ENCODE measurements at places on chromosomes 4 and X.

- DNase-seq: no peak
Measured at GRCh38 chr4:88754796-88755195, 57.2 kb upstream of the NAP1L5 start.

DNA sequence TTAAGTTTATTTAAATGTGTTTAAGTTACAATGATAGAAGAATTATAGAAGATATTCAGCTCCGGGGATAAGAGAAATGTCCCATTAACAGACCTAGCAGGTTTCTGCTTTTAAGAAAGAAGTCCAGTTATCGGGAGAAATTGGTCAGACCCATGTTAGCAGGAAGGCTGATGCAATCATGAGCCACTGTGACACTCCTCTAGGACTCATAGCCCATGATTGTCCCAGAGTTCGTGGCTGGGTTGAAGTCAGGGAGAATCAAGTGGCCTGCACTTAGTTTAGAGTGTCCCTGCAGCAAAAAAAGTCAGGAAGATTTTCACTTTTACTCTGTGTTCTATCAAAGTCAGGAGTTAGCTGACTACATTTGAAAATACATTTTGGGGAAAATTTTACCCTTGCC is 72.0 kb downstream of the TMEM144 start:
- DNase-seq: peak; percentile 23

- peak; percentile 53 for DNase-seq
Measured at GRCh38 chr4:121728066-121728465, 31.3 kb upstream of the ANXA5 start.

DNA sequence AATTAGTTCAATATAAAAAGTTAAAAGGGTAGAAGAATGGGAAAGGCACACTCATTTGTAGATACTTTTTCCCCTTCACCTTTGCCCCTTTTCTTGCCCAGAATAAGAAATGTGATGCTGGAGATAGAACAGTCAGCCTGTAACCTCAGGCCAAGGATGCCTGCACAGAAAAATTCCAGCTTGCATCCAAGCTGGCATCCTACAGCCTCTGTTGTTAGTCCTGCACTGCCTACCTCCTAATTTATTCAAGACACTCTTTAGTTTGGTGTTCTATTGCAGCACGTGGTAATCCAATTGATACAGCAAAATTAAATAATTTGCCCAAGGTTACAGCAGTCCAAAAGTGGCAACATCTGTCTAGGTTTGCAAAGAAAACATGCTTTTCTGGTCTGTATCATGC is 9.7 kb upstream of the USO1 start:
- DNase-seq: no peak

- DNase-seq: no peak
Measured at GRCh38 chr4:75338352-75338880, 175.8 kb downstream of the RCHY1 start.

- peak; percentile 6 for DNase-seq
Measured at GRCh38 chrX:133749370-133749769, 236.0 kb downstream of the GPC3 start.

DNA sequence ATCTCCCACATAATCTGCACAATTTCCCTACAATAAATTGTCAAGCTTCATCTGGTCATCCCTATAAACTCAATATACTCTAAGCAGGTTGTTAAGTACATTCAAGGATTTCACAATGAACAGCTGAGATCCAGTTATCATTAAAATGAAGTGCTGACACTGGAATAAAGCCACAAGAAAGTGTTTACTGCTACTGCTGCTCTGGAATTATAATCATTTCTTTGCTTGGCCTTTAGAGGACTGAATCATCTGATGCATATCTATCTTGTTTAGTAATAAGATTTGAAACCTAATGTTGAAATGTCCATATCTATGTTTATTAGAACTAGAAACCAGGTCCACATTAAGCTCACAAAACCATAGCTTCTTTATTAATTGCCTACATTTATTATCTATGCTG is 338.6 kb upstream of the ZFP42 start:
- no peak for DNase-seq

DNA sequence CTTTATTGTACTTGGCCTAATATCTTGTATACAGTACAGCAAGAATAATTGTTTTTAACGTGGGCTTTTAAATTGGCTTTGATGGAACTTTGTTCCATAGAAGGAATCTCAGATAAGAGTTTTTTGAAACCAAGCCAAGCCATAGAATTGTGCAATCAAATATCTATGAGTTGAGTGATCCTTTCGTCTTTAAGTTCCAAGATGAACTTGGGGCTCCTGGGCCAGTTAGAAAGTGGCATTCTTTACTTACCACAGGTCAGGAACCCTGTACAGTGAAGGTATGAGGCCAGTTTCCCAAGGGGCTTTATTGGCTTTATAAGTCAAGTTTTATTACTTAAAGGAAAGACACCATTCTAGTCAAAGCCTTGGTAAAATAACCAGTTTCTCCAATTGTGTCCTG is 2104.2 kb downstream of the PCDH7 start:
- no peak for DNase-seq

DNA sequence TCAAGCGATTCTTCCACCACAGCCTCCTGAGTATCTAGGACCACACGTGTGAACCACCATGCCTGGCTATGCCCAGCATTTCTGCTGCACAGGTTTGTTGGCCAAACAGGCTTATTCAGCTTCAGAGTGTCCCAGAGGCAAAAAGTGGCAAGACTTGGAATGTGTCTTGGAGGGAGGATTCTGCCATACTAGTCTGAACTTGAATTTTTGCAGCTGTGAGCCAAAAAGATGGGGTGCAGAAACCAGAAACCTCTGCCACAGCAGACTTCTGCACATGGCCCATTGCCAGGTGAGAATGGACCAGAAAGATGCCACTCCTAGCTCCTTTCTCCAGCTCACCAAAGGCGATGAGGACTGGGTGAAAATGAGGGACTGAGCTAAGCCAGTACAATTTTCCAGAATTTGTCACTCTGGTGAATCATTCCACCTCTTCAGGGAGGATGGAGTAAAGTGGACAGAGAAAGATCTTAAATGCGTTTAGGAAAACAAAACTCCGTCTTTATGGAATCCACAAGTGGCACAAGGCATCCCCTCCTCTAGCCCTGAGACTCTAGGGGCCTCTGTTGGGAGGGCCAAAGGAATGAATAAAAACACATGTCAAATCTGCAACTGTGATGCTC is 369.1 kb upstream of the CLNK start:
- no peak for DNase-seq

DNA sequence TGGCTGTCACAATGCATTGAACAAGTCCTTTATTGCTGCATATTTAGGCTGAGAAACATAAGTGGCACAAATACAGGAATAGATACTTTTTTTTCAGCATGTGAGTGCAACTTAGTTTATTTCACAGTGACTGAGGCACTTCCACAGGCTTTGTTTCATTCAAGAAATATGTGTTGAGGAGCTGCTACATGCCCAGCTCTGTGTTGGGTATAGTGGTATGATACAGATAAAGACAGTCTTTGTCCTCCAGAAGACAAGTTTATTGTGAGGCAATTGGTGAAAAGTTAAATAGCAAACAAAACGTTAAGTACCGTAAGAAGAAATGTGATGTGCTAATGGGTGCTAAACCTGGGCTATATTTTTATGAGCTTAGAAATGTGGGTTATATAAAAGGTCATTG is 186.4 kb downstream of the SPRY1 start:
- DNase-seq: no peak

DNA sequence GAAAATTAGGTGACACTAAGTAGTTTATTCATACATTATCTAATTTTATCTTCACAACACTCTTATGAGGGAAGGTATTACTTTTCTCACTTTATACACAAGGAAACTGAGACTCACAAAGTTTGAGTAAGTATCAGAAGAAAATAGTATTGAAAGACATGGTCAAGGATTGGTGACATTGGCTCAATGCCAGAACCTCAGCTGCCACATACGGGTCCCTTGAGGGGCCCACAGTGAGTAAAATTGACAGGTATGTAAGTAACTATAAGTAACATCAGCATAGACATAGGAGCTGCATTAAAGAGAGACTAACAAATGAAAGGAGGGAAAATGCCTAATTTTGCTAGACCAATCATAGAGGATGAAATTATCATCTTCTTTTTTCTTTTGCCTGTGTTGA is 134.1 kb downstream of the COX18 start:
- no peak for DNase-seq

DNA sequence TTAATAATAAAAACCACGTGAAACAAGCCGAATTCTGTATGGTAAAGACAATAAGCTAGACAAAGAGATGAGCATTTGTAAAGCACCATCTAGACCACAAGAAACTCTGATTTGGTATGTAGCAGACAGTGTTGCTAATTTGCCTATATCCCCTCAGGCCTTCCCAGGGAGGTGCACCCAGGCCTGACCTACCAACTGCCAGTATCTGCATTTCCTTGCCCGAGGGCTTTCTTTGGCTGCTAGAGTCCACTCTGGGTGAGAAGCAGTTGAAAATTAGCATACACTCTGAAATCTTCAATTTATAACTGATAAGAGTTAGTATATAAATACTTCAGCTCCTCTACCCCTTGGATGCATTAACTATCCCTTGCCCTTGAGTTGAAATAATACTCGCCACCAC is 37.4 kb upstream of the IL1RAPL1 start:
- DNase-seq: no peak

- DNase-seq: peak; percentile 47
Measured at GRCh38 chr4:19729886-19730651, 521.6 kb upstream of the SLIT2 start.

DNA sequence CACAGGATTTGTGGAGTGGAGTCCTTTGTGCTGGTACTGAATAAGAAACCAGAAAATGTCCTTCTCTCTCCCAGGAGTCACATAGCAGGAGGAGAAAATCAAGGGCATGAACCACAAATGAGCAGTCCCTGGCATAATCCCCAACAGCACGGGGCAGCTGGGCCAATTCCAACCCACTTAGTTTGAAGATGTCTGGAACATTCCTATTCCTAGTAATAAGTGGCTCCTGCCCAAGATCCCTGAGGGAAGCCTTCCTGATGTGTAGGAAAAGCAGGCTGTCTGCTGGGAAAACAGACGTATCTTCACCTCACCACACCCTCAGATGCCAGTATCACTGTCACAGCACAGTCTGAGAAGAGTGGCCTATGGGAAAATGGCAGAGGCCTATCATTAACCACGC is 182.8 kb upstream of the MAP3K15 start:
- DNase-seq: peak; percentile 14

DNA sequence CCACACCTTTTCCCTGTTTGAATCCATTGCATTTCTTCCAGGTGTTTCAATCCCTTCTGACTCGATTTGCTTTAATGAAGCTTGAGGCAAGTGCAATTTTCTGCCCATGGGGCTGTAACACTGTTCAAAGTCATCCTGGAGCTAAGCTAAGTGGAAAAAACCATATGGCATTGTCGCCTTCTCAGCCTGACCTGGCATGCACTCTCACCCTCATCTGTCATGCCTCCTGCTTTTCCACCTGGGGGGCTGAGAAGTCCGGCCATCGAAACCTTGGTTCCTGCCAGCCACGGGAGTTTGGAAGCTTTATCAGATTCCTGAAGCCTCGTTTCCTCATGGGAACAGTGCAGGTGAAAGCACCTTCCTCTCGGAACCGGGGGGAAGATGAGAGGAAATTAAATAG is 38.2 kb downstream of the WFS1 start:
- no peak for DNase-seq

GRCh38 chr4:89222170-89222569 is 85.4 kb downstream of the GPRIN3 start:
- peak; percentile 13 for DNase-seq

- no peak for DNase-seq
Measured at GRCh38 chr4:118396881-118397622, 44.2 kb upstream of the PRSS12 start.

DNA sequence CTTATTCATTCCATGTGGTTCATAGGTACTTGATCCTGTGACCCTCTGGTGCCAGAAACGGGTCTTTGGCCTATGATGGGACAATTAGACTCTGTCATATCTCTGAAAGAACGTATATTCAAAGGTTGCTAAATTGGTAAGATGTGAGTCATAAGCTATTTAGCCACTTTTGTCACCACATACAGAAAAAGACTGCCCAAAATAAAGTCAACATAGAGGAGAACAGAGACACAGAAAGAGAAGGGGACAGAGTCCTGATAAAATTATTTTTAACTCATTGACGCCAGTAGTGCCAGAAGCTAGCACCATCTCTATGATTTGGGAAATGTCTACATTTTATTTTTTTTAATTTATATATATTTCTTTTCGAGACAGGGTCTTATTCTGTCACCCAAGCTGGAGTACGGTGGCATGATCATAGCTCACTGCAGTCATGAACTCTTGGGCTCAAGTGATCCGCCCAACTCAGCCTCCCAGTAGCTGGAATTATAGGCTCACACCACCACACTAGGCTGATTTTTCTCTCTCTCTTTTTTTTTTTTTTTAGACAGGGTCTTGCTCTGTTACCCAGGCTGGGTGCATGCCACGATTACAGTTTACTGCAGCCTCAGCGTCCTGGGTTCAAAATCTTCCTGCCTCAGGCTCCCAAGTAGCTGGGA is 92.1 kb upstream of the COX18 start:
- DNase-seq: no peak

DNA sequence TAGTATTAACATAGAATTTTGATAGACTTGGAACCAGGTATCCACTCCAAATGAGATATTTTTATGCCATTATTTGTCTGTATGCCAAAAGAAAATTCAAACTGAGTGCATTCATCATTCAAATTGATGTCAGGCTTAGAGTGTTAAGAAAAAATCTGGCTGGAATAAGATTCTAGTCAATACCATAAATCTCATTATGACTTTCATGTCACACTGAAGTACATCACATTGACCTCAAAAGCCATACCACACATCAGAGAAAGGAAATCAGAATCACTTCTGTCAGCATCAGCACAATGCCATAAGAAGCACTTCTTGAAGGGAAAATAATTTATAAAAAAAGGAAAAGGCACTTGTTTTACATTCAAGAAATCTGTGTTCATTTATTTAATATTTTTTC is 119.0 kb upstream of the BMP3 start:
- no peak for DNase-seq

DNA sequence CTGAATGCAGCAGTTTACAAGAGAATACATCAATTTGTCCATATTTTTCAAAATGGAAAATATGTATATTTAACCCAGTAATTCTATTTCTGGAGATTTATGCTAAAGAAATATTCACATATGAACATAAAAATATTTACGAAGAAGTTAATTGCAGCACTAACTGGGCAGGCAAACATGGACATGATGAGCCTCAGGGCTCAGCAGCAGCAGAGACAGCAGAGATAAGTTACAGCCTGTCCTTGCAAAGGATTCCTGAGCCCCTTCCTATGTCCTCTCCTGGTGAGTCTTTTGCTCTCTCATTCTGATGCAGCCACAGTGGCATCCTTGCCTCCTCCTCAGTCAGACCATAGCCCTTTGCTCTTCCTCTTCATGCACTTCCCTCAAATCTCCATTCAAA is 680.6 kb upstream of the CPEB2 start:
- DNase-seq: no peak

- no peak for DNase-seq
Measured at GRCh38 chr4:29680644-29681043, 1039.5 kb upstream of the PCDH7 start.

- no peak for DNase-seq
Measured at GRCh38 chr4:11631416-11631815, 202.7 kb upstream of the HS3ST1 start.
